CD4-positive, alpha-beta T cell treated with Interleukin-2 at 100 ng/mL for 4 hours (primary cell): ENCODE measurements at places on chromosomes 3 and 15.

DNA sequence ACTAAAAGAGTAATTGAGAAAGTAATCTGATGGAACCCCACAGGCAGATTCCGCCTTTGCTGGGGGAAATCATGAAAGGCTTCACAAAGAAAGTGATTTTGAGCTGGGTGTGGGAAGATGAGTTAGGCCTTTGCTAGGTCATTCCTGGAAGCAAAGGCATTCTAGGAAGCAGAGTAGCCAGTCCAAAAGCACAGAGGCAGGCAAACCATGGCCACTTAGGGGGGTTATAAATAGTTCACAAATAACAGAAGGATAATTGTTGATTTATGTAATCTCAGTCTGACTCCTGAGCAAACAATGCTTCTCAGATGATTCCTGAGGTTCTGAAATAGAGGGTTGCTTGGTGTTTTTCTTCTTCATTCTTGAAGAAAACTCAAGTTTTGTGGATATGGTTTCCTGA, 576.3 kb downstream of the NTRK3 start:
- DNase-seq = no peak

GRCh38 chr3:46481636-46482035, 16.1 kb upstream of the RTP3 start:
- no peak for DNase-seq

DNA sequence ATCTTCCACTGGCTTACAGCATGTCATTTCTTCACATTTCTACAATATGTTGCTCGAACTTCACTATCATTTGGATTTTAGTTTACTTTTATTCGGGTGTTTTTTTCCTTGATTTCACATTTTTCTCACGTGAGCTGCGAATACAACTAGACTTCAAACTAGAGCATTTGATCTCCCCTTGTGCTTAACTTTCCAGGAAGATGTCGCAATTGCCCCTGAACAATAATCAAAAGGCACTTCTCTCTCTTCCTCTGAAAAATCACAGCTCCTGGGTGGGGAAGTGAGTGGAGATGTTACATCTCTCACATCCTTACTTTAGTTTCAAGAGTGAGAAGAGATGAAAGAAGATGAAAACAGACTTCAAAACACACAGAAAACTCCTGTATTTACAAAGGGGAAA, 587.9 kb downstream of the TBL1XR1 start:
- no peak for DNase-seq

- DNase-seq = no peak
Observed at GRCh38 chr15:94665676-94666441, 434.5 kb downstream of the MCTP2 start.

DNA sequence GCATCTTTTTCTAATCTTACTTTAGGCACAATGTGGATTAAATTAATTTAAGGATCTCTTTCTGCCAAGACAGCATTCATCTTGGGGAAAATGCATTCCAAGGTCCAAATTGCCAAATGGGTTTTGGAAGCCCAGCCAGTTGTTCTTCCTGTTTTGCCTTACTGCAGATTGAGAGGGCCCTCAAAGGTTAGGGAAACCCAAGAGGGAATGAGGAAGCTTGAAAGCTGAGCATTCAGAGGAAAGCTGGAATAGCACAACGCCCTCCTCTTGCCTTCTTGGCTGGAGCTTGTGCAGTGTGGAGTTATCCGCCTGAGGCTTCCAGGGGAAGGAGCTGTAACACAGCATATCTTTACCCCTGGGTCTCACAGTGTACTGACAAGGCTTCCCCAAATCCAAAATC, 18.2 kb upstream of the SACM1L start:
- no peak for DNase-seq

DNA sequence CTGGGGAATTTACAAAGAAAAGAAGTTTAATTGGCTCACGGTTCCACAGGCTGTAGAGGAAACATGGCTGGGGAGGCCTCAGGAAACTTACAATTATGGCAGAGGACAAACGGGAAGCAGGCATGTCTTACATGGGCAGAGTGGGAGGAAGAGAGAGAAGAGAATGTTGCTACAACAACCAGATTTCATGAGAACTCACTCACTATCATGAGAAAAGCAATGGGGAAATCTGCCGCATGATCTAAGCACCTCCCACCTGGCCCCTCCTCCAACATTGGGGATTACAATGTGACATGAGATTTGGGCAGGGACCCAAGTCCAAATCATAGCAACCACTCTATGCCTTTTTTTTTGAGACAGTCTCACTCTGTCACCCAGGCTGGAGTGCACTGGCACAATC, 28.8 kb downstream of the PCNP start:
- DNase-seq = no peak

DNA sequence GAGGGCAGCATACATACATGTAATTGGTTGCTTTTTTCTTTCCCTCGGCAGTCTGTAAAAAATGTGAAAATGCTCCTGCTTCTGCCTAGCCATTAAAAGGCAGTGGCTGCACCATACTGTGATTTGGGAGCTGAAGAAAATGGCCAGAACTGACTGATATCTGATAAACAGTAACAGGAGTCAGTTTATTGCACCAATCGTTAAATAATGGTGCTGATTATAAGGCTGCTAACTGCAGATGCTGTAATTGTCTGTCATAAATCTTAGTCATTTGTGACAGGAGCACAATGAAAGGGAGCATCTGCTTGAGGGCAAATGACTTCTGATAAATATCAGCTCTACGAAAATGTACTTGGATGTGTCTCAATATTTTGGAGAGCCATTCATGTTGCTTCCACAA, 263.1 kb upstream of the DNAJC19 start:
- no peak for DNase-seq

DNA sequence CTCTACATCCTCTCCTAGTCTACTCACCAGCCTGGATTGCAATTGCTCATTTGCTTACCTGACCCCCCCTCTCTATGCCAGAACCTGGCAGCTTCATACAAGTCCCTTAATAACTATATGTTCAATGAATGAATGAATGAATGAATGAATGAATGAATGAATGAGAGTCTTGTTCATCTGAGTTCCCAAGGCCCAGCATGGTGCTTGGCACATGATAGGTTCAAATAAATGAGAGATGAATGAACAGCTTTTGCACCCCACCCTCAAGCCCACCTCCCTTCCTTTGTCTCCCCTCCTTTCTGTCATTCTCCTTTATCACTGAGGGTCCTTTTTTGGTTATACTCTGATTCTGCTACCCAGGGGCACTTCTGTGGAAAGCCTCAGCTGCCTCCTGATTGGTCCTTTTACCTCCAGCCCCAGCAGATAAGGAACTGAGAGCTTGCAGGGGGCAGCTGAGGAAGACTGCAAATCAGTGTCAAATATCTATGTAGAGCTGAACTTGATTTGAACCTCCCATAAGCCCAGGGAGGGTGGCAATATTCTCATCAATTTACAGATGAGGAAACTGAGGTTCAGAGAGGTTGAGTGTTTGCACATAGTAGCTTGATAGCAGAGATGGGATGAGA, 54.1 kb upstream of the CHRNB4 start:
- DNase-seq = no peak

DNA sequence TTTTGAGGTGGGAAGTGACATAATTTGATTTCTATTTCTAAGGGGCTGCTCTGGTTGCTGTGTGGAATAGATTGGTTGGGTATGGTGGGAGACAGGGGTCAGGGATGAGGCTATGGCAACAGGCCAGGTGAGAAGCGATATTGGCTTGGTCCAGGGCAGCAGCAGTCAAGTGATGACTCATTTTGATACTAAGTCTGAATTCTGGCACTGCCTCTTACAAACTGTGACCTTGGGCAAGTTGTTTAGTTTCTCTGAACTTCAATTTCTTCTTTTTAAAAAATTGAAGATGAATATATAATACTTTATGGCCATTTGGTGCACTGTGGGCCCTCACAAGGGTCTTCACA, 40.4 kb upstream of the CLSTN2 start:
- no peak for DNase-seq

DNA sequence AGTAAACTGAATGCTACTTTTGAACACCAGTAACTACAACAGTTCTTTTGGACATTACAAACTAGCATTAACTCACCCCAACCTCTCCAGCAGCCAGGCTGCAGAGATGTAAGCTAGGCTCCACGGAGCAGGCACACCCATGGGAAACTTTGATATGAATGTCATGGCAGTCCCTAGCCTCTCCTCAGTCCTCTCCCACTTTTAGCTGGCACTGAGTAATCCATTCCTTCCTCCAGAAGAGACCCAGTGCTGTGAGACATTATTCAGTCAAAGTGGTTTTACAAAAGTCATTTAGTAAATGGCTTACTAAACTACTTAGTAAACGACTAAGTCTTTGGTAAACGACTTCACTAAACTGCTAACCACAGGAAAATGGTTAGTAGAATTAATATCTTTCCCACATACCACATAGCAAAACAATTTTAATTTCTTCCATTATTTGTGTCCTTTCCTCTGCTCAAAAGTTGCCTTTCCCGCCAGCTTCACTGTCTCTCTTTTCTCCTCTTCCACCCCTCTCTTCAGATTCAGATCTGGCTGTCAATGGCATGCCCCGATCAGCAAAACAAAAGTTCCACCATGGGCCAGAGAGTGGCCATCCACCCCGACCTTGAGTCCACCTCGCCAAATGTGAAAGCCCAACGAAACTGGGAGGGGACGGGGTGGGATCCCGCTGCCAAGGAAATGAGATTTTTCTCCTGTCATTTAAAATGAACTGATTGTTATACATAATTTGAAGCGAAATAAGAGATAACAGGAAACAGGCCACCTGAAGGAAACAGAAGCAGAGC, 67.5 kb upstream of the TJP1 start:
- DNase-seq = no peak

DNA sequence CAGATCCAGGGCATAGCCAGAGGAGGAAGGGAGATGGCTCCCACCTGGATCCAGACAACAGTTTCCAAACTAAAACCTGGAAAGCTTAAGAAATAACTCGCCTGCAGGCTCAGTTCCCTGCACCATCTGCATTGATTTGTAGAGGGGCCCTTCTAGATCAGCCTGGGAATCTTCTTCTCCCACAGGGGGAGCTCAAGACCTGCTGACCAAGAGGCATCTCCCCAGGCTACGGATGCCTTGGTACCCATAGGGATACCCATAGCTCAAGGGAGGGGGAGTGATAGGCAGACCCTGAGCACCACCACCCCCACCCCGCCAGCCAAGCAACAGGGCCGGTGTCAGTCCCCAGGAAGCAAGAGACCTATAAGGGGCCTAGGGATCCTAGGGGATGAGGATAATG, 28.0 kb upstream of the DCLK3 start:
- peak; percentile 4 for DNase-seq

DNA sequence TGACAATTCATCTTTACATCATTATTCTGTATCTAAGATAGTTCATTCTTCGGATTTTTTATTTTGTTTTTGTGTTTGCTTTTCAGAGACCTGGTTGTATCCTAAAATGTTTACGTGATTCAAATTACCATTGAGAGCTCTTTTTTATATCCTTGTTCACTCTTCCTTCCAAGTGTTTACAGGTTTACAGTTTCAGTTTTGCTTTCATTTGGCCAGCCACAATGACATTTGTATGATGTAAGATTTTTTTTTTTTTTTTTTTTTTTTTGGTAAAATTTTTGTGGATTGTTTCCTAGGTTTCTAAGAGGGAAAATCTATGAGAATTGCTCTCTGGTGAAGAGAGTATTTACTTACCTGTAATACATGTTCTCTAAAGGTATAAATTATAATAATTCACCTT, 55.0 kb downstream of the SETD5 start:
- peak; percentile 5 for DNase-seq

- no peak for DNase-seq
Observed at GRCh38 chr3:73503781-73504180, 121.0 kb downstream of the PDZRN3 start.

DNA sequence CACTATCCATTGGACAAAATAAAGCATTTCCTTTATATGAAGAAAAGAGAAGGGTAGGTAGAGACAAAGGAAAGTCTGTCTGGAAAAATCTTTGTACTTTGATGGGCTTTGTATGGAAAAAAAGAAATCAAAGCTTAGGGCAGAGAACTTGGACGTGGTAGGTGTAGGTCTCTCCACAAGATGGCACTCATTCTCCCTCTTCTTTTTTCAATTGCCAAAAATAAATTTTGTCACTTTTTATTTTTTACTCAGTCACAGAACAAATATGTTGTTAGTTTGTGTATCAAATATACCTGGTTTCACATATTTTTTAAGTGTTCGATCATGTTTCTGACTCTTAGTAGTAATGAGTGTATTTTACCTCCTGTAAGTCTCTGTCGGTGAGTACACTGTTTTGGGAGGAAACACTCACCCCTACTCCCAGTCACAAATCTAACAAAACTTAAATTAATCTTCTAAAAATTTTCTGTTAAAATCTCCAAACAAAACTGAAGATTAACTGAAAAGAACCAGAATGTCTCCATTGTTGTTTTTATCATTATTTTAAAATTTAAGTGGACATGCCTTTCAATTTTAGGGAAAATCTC, 415.8 kb upstream of the GOLIM4 start:
- no peak for DNase-seq

GRCh38 chr3:159237226-159237625, 435.4 kb downstream of the MFSD1 start:
- DNase-seq = no peak

- DNase-seq = no peak
Observed at GRCh38 chr3:129277829-129278271, 820 bp upstream of the HMCES start.

DNA sequence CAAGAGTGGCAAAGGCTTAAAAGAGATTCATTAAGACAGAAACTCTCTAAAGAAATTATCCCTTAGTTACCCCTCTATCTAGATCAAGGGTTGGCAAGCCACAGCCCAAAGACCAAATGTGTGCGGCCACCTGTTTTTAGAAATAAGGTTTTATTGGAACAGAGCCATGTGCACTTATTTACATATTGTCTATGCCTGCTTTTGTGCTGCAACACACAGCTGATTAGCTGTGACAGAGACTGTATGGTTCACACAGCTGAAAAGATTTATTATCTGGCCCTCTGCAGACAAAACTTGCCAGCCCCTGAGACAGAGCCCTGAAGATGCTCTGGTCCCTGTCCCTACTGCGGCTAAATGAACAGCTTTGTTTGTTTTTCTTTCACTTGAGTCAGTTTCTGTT, 88.1 kb downstream of the ADAMTS9 start:
- no peak for DNase-seq

DNA sequence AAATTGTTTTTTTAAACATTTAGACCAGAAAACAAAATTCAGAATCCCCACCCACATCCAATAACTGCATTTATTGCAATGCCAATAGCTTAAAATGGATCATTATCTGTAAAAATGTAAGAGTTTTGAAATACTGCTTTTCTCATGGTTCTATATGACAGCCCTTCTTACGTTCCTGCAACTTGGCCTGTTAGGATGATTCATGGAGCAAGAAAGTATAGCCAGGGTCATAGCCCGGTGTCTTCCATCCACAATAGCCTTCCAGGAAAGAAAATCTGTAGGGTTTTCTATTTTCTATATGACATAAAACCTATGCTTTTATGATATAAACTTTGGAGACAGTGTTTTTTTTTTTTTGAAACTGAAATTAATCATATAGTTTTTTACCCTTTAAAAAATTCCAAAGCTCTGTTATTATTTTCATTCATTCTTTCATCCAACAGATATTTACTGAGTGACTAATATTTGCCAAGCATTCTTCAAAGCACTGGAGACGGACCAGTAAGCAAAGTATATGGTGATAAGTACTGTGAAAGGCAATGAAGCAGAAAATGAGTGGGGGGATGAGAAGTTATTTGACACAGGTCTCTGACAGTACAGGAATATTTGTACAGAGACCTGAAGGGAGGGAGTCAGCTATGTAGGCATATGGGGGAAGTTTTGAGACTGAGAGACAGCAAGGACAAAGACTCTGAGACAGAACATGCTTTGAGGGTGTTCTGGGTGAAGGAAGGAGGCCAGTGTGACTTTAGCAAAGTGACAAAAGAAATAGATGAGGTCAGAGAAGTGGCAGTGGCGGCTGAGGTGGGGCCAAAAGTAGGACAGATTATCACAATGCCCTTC, 29.0 kb upstream of the SLC2A2 start:
- DNase-seq = no peak

- DNase-seq = no peak
Observed at GRCh38 chr3:148631124-148631903, 66.4 kb upstream of the AGTR1 start.
